Activated CD8-positive, alpha-beta memory T cell treated with anti-CD3 and anti-CD28 coated beads, Interleukin-2, amount 10 ng/mL, durations not matched to agents 7 days and 5 days (primary cell): ENCODE measurements at places on chromosomes 5 and 9. TPM values are rescaled to one million over a fixed set of nuclear protein-coding genes. Genes with fewer than 3 reads are reported as not detected.

TEK gene
- total RNA-seq: not detected

TPPP gene
- 0.16 TPM for total RNA-seq

GRCh38 chr9:36543916-36544315 is 28.8 kb upstream of the MELK start:
- no peak for DNase-seq
- no peaks in the 10 kb centered on the region for H3K36me3 ChIP-seq
- no peak overlapping the region for H3K4me3 ChIP-seq
- H3K27ac ChIP-seq: no peak overlapping the region
- peaks cover 18% of the 10 kb centered on the region for H3K27me3 ChIP-seq
- H3K4me1 ChIP-seq: peaks cover 12% of the 10 kb centered on the region

DNA sequence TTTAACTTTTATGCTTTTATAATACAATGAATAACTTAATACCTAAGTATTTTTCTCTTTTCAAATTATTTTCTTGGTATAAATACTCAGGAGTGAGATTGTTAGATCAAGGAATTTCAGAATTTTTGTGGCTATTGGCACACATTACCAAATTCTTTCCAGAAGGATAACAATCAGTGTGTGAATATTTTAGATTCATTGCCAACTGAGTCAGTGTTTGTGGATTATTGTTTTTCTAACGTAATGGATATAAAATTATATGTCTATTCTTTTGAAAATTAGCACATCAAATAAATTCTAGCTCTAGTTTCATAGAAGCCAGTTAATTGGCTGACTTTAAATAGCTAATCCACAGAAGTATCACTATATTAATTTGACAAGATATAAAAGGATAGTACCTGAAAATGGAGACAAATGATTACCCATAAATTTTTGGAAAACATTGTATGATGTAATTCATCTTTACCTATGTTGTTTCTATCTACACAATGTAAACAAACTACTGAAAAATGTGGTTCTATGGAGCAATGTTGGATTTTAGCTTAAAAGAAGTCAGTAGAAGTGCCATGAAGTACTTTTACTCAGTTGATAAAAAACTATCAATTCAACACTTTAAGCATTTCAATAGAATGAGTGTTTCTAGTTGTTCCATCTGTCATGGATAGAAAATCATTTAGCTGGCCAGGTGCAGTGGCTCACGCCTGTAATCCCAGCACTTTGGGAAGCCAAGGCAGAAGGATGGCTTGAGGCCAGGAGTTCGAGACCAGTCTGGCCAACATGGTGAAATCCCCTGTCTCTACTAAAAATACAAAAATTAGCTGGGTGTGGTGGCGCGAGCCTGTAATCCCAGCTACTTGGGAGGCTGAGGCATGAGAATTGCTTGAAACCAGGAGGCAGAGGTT is 185.1 kb downstream of the ADAMTSL1 start:
- H3K4me1 ChIP-seq: no peaks in the 10 kb centered on the region
- DNase-seq: no peak
- no peak overlapping the region for H3K4me3 ChIP-seq
- no peaks in the 10 kb centered on the region for H3K27me3 ChIP-seq

- no peak overlapping the region for H3K4me3 ChIP-seq
- H3K4me1 ChIP-seq: no peaks in the 10 kb centered on the region
- DNase-seq: no peak
- no peaks in the 10 kb centered on the region for H3K36me3 ChIP-seq
Observed at GRCh38 chr5:143533978-143534760, 130.7 kb upstream of the NR3C1 start.

DNA sequence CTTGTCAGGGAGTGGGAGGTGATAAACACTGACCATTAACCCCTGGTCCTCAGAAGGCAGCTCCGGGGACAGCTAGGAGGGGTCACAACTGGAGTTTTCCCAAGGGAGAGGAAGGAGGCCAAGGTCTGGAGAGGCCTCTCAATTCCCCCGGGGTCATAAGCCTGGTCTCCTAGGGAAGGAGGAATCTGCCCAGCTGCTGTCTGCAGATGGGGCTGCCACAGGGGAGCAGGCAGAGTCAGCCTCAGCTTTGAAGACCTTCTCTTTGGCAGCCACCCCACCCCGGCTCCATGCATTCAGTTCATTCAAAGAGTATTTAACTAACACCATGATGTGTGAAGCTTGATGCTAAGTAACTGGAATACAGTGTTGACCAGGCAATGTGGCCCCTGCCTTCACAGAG is 74.6 kb upstream of the HSPA9 start:
- peaks cover 15% of the 10 kb centered on the region for H3K4me1 ChIP-seq
- H3K36me3 ChIP-seq: no peaks in the 10 kb centered on the region
- no peak overlapping the region for H3K27ac ChIP-seq

DNA sequence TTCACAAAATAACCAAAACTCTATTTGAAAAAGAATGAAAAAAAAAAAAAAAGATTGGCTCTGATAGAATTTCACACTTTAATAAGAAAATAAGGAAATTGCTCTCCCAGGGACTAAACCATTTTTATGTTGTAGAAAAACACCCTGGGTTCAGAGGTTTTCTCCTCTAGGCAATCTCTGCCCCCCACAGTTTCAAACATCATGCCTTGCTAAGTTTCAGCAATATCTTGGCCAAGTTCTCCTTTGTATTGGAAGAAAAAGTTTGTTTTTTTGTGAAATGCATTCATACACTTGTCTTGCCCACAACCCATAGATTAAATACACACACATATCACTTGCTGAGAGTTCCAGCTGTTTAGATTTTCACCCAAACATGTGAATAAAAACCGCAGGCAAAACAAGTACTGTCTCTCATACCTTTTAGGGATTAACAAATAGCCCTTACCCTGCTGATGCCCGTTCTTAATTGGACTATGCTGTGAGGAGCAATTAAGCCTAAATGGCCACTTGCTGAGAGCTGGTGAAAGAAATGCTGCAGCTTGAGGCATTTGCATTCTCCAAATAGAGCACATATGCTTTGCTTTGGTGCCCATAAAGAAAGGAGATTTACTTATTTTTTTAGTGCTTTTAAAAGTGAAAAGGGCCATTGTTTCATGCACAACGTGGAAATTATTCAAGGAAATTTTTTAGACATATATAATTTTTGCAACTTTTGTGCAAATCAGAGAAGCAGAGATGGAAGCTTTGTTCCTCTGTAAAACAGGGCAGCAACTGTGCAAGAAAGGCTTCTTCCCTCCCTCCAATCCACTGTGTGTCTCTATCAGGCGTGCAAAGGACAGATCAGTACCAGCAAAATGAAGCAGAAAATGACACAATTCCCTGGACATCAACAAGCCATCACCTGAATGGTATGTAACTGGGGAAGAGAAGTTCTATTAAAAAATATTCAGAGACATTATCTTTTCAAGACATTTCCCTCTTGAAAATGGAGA is 262.4 kb upstream of the KIF2A start:
- no peaks in the 10 kb centered on the region for H3K27me3 ChIP-seq
- DNase-seq: no peak
- no peak overlapping the region for H3K4me3 ChIP-seq
- H3K27ac ChIP-seq: no peak overlapping the region
- no peaks in the 10 kb centered on the region for H3K36me3 ChIP-seq

DNA sequence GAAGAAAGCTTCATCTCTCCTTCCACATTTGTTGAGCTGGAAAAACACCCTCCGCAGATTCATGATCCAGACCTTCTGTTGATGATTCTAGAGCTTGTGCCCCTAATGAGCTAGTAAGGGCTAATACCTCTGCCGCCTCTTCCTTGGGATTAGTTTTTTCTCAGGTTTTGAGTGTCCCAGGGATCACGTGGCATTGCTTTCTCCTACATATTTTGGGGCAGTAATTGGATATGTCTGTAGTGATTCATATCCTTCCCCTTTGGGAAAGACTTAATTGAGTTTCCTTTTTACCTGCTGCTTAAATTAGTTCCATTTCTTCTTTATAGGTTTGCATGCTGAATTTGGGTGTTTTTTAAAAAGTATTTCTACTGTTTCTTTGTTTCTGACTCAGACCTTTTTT is 143.9 kb downstream of the GOLPH3 start:
- H3K4me3 ChIP-seq: no peak overlapping the region
- DNase-seq: no peak
- peaks cover 16% of the 10 kb centered on the region for H3K4me1 ChIP-seq
- no peaks in the 10 kb centered on the region for H3K36me3 ChIP-seq
- H3K27me3 ChIP-seq: peaks cover 5% of the 10 kb centered on the region

- H3K27ac ChIP-seq: no peak overlapping the region
- DNase-seq: no peak
- H3K27me3 ChIP-seq: no peaks in the 10 kb centered on the region
Observed at GRCh38 chr5:92641031-92641962, 939.7 kb downstream of the NR2F1-AS1 start.

- no peak for DNase-seq
- no peaks in the 10 kb centered on the region for H3K36me3 ChIP-seq
- H3K4me3 ChIP-seq: no peak overlapping the region
- no peaks in the 10 kb centered on the region for H3K27me3 ChIP-seq
- H3K27ac ChIP-seq: no peak overlapping the region
Observed at GRCh38 chr5:87829217-87829551, 416.5 kb upstream of the CCNH start.

DNA sequence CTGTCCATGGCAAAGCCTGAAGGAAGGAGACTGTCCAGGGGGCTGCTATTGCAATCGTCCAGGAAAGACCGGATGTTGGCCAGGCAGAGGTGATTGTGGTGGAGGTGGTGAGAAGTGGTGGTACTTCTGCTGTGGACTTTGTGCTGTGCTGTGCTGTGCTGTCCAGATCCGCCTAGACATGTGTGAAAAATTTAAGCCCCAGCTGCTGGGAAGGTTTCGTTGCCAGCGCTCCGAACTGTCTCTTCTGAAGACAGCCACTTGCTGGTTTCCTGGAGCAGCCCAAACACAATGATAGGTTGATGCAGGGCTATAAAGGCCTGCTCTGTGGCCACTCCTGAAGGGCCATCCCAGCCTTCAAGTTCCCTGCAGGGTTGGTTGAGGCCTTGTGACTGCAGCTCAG is 223.0 kb upstream of the MPDZ start:
- no peaks in the 10 kb centered on the region for H3K4me1 ChIP-seq
- no peak overlapping the region for H3K4me3 ChIP-seq
- no peak overlapping the region for H3K27ac ChIP-seq

GRCh38 chr5:99928490-99928889 is 606.7 kb upstream of the FAM174A start:
- H3K36me3 ChIP-seq: no peaks in the 10 kb centered on the region
- no peak overlapping the region for H3K4me3 ChIP-seq
- H3K27me3 ChIP-seq: no peaks in the 10 kb centered on the region

DNA sequence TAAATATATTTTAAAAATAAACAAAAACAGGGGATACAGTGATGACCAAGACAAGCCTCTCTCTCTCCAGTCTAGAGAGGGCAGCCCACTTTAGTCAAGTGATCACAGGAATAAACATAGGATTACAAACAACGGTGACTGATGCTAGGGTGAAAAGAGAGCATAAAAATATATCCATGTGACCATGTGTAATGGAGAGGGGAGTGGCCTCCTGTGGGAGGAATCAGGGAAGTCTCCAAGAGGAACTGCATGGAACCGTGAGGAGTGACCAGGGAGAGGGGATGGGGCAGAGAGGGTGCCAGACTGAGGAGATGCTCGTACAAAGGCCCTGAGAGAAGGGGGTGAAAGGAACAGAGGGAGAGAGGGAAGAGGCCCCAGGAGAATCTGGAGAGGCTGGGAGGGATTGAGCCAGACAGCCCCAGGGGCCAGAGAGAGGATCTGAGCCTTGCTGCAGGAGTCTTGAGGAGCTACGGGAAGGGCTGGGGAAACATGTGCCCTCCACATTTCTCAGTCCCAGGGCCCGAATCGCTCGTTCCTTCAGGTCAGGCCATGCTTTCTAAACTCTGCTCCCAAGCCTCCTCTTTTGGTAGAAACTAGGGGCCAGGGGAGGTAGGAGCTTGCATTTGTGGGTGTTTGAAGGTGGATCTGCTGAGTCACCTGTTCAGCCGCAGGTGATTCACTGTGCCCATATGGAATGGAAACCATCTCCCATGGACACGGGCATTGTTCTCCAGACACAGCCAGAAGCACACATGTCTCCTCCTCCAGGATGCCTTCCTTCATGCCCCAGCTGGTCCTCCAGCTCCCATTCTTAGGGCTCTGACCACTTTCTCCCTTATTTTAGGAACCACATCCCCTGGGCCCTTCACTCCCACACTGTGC is 63.8 kb downstream of the PAX5 start:
- no peaks in the 10 kb centered on the region for H3K36me3 ChIP-seq
- peaks cover 6% of the 10 kb centered on the region for H3K27me3 ChIP-seq
- DNase-seq: no peak
- no peak overlapping the region for H3K27ac ChIP-seq
- no peaks in the 10 kb centered on the region for H3K4me1 ChIP-seq

GRCh38 chr5:116476897-116477537 is 97.6 kb downstream of the SEMA6A start:
- no peaks in the 10 kb centered on the region for H3K27me3 ChIP-seq
- no peak overlapping the region for H3K4me3 ChIP-seq
- H3K27ac ChIP-seq: no peak overlapping the region
- H3K36me3 ChIP-seq: peaks cover 6% of the 10 kb centered on the region

DNA sequence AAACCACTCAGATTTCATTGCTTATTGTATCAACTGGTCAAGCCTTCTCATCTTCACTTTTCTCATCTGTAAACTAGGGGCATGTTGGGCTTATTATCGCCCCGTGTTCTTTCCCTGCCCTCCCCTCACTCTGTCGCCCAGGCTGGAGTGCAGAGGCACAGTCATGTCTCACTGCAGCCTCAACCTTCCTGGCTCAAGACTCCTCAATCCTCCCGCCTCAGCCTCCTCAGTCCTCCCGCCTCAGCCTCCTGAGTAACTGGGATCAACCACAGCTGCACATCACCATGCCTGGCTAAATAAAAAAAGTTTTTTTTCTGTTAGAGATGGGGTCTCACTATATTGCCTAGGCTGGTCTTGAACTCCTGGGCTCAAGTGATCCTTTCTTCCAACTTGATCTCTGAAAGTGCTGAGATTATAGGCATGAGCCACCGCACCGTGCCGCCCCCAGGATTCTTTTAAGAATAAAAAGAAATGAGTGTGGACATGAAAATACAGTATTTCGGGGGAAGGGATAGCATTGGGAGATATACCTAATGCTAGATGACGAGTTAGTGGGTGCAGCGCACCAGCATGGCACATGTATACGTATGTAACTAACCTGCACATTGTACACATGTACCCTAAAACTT is 2.0 kb downstream of the MAML1 start:
- peak overlapping the region; percentile 96 for H3K4me3 ChIP-seq
- peaks cover 50% of the 10 kb centered on the region for H3K4me1 ChIP-seq
- no peaks in the 10 kb centered on the region for H3K27me3 ChIP-seq
- no peak for DNase-seq
- peaks cover 39% of the 10 kb centered on the region for H3K36me3 ChIP-seq

DNA sequence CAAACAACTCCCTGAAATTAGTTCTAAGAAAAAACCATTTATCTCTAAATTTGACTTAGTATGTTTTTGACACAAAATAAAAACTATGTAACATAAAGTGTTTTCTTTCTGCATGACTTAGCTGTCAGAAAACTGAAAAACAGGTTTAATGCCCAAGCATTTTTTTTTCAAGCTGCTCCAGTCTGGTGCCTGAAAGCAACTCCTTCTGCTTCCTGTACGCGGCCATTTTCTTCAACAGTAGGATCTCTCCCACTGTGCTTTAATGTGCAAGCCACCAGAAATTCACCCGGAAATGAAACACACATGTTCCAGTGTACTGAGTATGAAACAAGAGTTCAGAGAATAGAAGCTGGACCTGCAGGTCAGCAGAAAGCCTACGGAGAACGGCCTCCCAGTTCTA is 161.2 kb downstream of the MED27 start:
- peaks cover 8% of the 10 kb centered on the region for H3K4me1 ChIP-seq
- no peaks in the 10 kb centered on the region for H3K27me3 ChIP-seq
- H3K36me3 ChIP-seq: peaks cover 8% of the 10 kb centered on the region
